ENCODE measurements at places on chromosomes 1 and 21.

DNA sequence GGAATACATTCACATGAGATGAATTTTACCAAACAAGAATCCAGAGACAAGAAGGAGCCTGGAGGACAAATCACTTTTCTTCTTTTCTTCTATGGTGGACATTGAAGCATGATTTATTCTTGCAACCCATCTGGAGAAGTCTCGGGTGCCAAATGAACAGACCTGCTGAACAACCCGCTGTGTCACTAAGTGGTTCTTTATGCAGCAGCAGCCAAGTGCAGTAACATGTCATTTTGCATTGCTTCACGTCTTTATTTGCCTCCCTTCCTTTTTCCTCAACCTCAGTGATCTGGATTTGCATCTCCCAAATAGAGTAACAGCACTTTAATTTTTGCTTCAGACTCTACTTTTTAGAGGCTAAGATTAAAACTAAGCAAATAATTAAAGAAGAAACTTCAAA, 50.0 kb upstream of the TENT5C start:
- DNase-seq = no peak

DNA sequence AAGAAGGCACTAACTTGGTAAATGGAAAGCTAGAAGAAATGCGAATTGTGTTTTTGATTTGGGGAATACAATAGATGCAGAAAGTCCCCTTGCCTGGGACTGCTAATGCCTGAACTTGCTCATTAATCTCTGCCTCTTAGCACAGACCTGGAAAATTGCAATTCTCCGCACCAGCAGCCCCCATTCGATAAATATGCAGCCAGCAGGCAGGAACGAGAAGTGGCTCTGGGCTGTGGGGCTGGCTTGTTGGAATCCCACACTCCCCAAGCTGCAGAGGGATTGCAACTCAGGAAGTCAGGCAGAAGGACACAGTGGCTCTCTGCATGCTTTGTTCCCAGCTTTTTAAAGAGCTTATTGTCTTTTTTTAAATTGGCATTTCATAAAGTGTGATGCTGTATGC, 51.3 kb downstream of the PCP4 start:
- DNase-seq = peak; percentile 6

DNA sequence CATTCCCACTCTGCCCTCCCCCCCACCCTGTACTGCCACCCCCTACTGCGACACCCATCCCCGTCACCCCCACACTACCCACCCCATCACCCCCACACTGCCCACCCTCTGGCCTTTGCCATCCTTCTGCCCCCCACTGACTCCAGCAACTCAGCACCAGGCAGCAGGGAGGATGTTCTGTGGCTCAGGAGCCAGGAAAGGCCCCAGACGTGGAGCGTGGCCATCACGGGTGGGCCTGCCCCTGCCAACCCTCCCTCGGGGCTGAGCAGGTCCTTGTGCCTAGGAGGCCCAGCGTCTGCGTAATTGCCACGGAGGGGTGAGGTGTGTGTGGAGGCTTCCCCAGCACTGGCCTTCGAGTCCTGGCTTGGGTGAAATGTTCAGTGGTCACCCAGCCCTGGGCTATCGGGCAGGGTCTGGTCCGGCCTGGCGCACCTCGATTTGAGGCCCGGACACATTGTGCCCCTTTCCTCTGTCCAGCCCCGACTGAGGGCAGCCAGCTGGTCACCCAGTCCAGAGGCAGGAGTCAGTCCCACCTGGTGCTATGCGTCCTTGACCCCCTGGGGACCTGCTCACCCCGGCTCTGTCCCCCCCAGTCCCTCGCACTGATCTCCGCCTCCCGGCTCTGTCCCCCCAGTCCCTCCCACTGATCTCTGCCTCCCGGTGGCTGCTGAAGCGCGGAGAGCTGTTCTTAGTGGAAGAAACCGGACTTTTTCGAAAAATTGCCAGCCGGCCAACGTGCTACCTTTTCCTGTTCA, 23.0 kb downstream of the ARHGEF16 start:
- no peak for DNase-seq

GRCh38 chr1:168535536-168535935, 8.3 kb downstream of the XCL2 start:
- peak; percentile 43 for DNase-seq

- no peak for DNase-seq
Observed at GRCh38 chr1:3494321-3495308, 40.1 kb downstream of the ARHGEF16 start.

GRCh38 chr1:210360852-210361477, 32.3 kb downstream of the HHAT start:
- peak; percentile 74 for DNase-seq

GRCh38 chr1:102184477-102184876, 187.8 kb upstream of the OLFM3 start:
- no peak for DNase-seq

- no peak for DNase-seq
Observed at GRCh38 chr1:65845535-65846060, 52.9 kb downstream of the PDE4B start.

DNA sequence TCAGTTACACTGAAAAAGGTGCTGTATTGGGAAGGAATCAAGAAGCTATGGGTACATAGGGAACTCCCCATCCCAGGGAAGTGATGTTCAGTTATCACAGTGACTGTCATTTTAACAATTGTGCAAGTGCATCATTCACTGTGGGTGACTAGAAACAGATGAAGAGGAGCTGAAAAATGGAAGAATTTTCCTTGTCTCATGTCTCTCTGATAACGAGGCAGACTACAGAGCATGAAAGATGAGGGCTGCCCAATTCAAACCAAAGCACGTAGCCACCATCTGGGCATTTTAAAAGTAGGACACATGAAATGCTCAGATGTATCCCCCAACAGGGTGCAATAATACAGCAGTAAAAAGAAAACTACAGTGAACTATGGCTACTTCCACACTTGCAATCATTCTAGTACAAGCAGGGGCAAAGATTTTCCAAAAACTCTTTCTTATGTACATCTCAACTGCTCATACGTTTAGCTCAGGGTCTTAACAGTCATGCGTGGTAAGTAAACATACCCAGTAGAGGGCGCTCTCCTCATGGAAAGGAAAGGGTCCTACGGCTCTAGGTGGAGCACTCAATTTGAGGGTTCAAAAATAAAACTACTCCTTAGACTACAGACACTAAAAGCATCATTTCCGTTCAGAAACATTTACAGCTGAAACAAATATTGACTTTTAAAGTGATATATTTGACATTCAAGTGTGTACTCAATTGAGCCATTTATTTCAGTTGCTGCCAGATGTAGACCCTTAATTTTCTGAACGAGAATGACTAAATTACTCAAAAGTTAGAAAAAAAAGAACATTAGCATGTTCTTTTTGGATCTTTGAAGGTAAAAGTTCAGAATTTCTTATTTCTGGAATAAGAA, 143.2 kb downstream of the KCTD3 start:
- DNase-seq = peak; percentile 54

GRCh38 chr1:207172885-207173284, 68.9 kb downstream of the C4BPA start:
- no peak for DNase-seq

DNA sequence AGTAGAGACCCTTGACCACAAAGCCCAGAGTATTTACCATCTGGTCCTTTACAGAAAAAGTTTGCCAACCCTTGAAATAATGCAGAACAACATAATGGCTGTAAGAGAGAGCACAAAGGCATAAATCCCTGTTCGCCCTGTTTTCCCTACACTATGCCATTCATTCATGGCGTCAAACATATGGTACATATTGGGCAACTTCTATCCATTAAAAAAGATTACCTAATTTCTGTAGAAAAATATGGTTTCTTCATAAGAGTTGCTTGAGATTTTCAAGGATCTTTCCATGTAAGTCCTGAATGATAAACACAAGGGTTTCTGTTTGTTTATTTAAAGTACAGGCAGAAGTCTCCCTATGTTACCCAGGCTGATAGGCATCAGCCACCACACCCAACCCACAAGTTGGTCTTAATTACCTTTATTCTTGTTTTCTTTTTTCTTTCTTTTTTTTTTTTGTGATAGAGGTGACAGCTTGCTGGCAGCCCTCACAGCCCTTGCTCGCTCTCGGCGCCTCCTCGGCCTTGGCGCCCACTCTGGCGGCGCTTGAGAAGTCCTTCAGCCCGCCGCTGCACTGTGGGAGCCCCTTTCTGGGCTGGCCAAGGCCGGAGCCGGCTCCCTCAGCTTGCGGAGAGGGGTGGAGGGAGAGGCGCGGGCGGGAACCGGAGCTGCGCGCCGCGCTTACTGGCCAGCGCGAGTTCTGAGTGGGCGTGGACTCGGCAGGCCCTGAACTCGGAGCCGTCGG, 68.3 kb upstream of the NR5A2 start:
- DNase-seq = no peak

- DNase-seq = no peak
Observed at GRCh38 chr1:65762081-65762862, 30.4 kb upstream of the PDE4B start.

GRCh38 chr1:55828044-55828443, 612.9 kb upstream of the USP24 start:
- DNase-seq = no peak

- DNase-seq = peak; percentile 54
Observed at GRCh38 chr1:45647248-45648021, 23.6 kb upstream of the CCDC17 start.

DNA sequence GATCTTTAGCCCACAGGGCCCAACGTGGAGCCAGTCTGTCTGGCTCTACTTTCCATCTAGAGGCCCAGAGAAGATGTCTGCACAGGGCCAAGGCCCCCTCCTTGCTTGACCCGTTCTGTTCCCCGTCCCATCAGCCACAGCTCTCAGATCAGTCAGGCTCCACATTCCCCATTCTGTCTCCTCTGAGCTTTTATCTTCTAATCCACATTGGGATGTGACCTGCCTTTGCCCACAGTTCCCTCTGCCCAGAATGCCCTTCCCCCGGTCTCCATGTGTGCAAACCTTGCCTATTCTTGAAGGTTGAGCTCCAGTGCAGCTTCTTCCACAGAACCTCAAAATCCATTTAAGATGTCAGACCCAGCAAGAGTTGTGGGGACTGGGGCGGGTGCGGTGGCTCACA, 53.3 kb upstream of the WASF2 start:
- DNase-seq = no peak

GRCh38 chr1:919271-919872, 4.4 kb upstream of the SAMD11 start:
- no peak for DNase-seq

DNA sequence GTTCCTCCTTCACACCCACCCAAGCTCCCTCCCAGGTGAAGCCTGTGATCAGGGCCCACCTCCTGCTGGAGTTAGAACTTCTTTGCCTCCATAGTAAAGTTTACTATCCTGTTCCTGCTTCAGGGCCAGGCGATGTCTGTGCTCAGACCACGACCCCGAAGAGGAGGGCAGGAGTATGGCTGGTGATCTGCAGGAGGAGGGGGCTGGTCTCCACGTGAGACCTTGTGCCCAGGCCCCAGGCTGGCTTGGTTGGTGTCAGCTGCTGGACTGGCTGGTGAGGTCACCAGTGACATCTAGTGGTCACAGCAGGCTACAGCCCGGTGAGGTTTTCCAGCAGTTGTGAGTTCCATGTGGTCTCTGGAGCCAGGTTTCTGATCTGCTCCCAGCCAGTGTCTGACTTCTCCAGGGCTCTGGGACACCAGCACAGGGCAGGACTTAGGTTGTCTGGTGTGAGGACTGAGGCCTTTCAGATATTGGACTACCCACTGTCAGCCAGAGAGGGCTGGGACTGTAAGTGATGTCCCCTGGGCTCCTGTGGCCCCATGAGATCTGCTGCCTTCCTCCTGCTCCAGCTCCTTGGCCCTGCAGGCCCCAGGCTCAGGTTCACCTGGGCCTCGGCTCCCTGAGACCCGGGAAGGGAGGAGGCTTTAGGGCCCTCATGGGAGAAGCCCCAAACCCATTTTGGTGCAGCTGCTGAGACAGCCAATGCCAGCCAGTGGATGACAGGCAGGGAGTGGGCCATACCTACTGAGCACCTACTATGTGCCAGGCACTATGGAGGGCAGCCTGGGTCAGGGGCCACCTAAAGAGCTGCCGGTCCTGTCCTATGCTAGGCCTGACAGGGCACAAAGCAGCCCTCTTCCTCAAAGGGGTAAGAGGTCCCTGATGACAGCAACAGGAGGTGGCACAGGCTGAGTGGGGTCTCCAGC, 6.0 kb upstream of the UBL4B start:
- DNase-seq = peak; percentile 91

DNA sequence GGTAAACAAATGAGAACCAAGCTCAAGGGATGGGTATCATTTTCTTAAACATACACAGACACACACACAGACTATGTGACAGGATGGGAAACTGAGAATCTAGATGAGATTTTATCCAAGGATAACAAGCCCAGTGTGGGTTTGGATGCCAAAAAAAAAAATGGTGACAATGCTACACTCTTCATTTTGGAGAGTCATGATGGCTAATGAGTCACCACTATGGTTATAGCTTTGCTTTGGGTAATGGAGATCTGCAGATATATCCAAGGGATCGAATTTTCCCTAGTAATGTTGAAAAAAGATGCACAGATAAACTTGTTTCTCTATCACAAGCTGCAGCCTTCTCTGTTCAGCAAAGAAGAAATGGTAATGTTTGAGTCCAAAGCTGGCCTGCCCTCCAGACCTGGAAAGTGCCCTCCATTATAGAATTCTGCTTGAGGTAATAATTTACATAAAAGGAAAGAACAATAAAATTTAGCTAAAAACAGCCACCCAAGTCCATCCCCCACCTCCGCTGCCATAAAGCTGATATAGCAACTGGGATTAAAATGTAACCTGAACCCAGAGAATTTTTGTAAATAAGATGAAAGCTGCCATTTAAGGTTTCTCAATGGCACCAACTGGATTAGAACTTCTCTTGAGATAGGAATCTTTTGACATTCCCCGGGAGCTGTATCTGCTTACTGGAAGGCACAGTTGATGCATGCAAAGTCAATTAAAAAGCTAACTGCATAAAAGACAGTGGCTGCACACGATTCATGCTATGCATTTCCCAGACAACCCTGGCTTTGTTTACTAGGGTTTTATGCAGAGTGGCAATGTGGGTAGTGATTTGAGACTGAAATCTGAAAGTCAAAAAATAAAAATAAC, 395.2 kb upstream of the LYPLAL1 start:
- no peak for DNase-seq

DNA sequence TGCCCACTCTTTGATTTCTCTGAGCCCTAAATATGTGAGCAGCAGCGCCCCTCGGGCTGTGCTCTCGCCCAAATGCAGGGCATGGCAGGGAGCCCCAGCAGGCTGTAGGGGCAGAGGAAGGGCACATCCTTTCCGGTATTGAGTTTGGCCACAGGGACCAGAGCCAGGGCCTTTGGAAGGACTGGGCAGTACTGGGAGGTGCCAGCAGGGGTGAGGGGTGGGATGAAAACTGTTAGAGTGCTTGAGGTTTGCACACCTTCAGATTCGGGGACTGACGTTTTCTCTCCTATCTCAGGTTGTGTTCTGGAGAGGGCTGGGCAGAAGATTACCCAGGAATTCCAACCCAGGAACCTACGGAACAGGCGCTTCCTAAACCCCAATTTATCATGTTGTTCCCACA, 2.2 kb upstream of the ATP1A2 start:
- DNase-seq = no peak

GRCh38 chr1:33762109-33762830, 101.6 kb upstream of the HMGB4 start:
- no peak for DNase-seq

GRCh38 chr1:65309304-65310077, at the start of gene DNAJC6:
TSS of gene DNAJC6 (plus strand) at chr1:65309543. CDS start at chr1:65309746, 203 bp downstream.
- peak; percentile 81 for DNase-seq

DNA sequence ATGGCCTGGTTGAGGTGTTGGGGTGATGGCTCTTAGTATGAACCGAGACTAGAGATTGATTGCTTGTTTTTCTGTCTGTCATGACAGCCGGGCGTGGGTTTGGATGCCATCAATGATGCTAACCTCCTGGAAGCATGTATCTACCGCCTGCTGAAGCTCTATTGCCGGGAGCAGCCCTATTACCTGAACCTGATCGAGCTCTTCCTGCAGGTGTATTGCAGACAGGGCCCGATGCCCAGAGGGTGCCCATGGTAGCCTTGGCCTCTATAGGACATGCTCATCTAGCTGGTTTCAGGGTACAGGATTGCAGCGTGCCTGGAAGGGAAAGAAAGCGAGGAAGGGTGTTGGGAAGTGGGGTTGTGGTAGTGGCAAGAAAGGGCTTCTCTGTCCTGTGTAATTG, 2.6 kb upstream of the RUSC1 start:
- DNase-seq = no peak

Measured in stomach (tissue), 19 donors.